Mesothelial cell of epicardium (in vitro differentiated cells): ENCODE measurements at places on chromosomes 12 and 14.

DNA sequence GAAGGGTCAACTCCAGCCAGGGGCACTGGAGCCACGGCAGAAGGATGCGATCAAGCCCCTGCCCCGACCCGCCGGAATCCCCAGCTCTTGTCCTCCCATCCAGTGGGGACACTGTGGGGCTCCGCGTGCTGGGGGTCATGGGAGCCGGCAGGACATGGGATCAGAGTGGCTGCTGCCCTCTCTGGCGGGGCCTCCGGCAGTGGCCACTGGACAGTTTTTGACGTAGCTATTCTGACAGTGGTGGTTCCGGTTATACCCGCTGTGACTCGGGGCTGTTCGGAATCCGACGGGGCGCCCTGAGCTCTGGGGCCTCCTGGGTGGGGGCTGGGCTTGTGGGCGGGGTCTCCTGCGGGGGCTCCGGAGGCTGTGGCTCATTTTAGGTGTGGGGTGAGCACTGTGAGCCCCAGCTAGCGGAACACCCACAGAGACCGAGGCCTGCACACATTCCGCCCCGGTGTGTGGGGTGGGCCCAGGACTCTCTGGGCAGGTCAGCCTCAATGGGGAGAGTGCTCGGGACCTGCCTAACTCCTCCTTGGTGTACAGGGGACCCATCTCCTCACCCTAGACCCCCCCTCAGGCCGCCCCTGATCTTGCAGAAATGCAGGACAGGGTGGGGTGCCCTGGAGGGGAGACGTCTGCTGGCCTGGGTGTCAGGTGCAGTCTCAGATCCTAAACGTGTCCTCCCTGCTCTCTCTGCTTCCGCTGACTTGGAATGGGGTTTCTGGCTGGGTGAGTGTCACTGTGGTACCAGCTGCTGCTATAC lies 374.2 kb downstream of the TMEM121 start:
- no peak for DNase-seq

DNA sequence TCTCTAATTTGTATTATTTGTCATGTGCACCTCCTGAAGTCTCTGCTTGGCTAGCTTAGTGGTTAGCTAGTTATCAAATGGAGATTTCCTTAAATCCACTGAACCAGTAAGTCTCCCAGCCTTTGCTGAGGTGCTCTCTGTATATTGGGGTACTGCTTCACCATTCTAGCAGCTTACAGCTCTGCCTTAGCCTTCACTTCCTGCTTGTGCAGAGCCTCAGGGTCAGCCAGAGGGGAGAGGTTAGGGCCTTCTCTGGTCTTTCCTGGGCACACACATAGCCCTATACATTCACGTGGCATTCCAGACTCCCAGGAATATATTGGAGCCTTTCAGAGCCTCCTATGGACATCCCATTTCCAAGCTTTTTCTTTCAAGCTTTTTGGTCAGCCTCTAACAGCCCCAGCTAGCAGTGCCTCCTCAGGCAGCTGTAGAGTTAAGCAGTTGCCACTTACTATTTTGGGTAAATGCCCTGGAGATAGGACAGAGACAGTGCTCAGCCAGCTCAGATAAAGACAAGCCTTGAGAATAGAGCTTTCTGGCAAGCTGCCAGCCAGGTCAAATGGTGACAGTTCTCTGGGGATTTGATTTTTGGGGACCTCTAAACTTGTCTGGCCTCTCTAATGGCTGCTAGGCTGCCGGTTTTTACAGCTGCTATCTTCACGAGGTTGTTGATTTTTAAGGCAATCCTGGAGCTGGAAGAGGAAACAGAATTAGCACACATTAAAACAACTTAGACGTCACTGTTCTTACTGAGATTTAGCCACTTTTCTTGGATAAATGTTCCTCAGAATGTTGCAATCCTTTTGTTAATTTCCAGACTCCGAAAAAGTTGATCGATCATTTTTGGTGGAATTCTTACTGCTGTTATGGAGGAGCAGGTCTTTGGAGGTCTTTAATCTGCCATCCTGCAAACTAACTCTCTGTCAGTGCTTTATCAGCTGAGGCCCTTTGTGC lies 32.9 kb downstream of the FBXW8 start:
- no peak for DNase-seq

GRCh38 chr14:24889843-24890242 lies 160.1 kb downstream of the STXBP6 start:
- DNase-seq = no peak

GRCh38 chr14:57987051-57987450 lies 121.2 kb upstream of the SLC35F4 start:
- DNase-seq = no peak

GRCh38 chr14:73393375-73393774 lies 65.0 kb downstream of the NUMB start:
- DNase-seq = no peak

DNA sequence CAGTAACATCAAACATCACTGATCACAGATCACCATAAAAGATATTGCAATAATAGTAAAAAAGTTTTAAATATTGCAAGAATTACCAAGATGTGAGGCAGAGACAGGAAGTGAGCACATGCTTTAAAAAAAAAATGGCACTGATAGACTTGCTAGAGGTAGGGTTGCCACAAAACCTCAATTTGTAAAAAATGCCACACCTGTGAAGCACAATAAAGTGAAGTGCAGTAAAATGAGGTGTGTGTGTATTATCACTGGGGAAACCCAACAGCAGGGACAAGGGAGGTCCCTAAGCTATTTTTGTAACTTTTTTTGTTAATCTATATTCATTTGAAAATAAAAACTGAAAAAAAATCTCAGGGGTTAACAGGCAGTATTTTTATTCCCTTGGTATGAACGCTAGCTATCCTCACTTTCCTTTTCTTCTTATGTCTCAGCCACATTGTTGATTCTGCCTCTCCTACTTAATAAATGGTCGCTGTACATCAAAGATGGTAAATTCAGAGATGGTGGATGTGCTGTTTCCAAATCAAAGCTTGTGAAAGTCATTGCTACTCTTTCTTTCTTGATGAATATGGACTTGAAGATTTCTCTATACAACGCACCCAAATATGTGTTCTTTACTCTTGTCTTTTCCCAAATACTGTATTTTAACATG lies 14.0 kb upstream of the KLRD1 start:
- no peak for DNase-seq

GRCh38 chr12:31658471-31659086 lies 909 bp upstream of the ETFBKMT start:
- DNase-seq = no peak

DNA sequence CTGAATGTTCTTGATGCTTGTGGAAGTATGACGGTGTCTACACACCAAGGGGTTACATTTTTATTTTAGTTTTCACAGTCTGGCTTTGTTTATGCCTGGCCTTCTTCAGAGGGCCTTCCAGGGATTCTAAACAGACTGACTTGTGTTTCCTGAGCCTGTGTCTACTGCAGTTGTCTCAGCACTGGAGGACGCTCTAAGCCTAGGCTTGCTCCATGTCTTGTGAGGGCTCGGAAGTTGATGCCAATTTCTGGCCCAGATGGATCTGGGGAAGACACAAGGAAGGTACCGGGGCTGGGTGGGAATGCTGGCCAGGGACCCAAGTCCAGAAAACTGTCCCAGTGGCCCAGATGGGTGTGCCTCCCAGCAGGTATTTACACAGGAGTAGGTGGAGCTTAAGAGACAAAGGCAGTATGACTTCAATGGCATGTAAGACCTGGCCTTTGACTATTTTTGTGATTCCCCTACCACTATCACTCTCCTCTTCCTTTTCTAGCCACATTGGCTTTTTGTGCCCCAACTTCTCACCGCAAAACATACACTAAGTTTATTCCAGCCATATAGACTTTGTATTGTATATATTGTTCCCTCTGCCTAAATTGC lies 56.9 kb downstream of the GPR137C start:
- no peak for DNase-seq

DNA sequence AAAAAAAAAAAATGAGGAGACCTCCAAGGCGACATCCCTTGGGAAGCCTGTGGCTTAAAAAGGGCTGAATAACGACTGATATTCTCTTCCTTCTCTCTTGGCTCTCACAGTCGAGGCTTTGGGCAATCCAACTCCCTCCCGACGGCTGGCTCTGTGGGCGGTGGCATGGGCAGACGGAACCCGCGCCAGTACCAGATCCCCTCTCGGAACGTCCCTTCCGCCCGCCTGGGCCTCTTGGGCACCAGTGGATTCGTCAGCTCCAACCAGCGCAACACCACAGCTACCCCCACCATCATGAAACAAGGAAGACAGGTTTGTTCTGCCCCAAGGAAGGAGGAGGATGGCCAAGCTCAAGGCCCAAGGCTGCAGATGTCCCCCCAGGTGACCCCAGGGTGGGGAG lies 127.8 kb downstream of the GCH1 start:
- DNase-seq = no peak

DNA sequence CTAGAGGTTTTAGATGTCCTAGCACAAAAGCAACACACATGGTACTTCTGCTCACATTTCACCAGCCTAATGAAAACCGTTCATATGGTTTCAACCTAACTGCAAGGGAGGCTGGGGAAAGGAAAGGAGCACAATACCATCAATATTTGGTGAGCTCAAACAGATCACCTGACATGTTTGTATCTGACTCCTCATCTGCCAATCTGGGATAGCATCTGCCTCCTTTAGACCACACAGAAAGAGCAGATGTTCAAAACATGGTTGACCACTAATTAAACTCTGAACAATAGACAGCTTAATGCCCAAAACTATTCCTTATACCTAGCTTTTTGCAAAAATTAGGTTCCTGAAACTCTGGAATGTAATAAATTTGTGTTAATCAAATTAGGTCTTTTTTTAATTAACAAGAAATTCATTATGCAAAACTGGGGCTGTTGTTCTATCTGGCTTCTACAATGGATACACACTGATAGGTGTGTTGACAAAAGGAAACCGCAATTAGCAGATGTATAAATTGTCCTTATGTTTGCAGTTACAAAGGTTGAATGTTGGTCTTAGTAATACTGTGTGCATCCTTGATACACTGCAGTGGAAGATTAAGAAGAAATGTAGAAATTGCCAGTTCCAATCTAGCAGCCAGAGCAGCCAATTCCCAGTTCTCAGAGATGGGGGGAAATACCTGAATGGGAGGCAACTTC lies 89.3 kb downstream of the DUSP6 start:
- no peak for DNase-seq

- no peak for DNase-seq
Measured at GRCh38 chr12:47808050-47808449, 11.7 kb downstream of the HDAC7 start.

DNA sequence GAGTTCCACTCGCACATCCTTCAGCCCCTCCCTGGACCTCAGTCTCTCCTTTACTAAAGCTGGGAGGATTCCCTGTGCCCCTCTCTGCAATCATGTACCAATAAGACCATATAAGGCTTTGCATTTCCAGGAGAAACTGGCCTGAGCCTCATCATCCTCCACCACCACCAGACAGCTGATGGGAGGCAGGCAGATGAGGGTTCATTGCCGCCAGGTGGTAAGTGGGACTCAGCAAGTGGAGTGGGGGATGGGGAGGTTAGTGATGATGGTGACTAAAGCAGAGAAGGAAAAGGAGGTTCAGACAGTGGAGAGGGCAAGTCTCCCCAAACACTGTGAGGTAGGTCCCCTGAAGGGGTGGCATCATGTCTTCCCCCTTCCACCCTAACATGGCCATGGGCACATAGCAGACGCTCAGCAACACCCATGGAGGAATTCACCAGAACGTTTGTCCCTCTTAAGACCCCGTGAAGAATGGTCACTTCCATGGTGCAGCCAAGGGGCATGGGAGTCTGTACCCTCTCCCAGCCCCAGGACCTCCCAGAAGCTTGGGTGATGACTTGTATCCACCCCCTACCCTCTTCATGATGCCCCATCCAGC lies 4.5 kb upstream of the TNFRSF1A start:
- DNase-seq = no peak

- DNase-seq = no peak
Measured at GRCh38 chr14:75609606-75610475, 31.4 kb downstream of the FLVCR2 start.

- DNase-seq = no peak
Measured at GRCh38 chr12:123608182-123608581, 6.3 kb downstream of the DDX55 start.

DNA sequence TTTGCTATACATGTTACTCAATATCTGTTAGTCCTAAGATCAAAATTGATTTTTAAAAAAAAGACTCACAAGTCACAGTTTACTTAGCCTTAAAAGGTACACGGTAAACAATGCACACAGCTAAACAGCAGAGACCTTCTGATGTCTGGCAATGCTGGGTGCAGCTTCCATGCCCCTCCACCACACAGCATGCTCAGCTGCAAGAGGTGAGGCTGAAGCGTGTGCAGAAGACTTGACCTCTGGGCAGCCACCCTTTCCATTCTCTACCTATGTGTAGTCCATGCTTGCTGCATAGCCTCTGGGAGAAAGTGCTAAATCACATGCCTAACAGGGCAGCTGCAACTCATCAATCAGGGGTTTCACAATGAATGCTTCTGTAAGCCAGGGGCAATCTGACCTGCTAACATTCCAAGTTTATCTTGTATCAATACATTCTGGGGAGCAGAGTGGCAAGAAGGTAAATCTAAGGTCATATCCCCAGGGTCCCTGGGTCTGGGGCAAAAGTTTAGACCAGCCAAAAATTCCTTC lies 44.5 kb upstream of the AMN1 start:
- DNase-seq = no peak

GRCh38 chr14:87630846-87631245 lies 362.1 kb downstream of the GALC start:
- DNase-seq = no peak

DNA sequence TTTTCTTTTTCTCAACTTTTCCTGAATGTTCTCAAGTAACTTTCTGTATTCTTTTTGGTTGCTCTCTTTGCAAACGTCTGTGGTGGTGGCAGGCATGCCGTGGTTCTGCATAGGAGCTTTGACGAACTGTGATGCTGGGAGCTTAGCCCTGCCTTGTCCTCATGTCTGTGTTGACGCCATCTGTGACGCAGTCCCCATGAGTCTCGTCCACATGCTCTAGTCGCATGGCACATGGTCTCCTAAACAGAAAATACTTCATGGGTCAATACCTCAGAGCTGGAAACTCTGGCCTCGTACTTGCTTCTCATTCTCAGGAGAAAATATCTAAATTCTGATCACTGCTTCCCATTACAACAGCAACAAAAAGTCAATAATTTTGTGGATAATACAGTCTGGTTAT lies 50.3 kb upstream of the DYNC1H1 start:
- DNase-seq = no peak

DNA sequence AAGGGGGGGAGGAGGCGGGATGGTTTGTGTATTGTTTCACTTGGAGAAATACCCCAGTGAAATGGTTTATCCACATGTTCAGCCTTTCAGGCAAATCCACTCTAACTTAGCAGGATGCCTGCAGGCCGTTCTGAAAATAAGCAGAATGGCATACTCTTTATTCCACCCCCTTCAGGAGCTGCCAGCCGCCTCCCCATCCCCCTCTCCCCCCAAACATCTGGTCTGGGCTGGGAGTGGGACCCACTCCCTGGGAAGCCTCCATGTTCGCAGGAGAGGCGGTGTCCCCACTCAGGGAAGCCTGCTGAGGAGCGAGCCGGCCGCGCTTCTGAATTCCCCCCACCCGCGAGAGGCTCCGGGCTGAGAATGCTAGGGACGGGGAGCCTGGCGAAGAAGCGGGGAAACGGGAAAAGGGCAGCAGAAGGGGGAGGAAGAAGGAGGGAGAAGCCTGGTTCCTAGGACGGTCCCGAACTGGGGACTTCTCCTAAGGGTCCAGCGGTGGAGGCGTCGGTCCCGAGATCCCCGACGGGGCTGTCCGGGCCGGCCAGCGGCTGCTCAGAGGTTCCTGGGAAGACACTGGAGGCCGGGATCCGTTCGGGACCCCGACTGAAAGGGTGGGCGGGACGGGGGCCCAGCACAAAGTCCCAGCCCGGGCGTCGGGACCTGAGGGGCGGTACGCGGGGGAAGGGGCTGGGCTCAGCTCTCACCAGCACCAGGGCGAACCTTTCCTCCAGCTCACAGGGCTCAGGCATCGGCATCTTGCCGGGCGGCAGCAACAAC lies 666 bp downstream of the FMNL3 start:
- peak; percentile 49 for DNase-seq

GRCh38 chr14:99740411-99740810 lies 52.8 kb upstream of the EML1 start:
- DNase-seq = no peak
